Pulmonary artery endothelial cell (primary cell): ENCODE measurements at places on chromosomes 11 and 22.

DNA sequence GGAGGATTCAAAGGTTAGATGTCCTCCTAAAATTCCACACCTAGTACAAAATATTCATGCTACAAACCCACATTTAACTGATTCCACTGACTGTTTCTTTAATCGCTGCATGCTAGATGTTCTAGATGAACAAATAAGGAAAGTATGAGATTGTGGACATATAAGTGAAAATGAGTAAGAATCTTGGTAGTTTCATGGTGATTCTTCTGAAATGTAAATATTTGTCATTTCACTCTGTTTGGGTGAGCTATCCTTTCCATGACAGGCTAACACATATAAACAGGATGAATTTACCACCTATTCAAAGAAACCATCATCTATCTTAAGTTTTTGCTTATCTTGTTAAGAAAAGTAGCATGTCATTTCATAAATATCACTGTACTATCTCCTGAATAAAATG, 14.8 kb downstream of the OR5B3 start:
- DNase-seq, result no peak

- DNase-seq, result no peak
These were observed 29.5 kb downstream of the PPM1F start for GRCh38 chr22:21923163-21923561.

DNA sequence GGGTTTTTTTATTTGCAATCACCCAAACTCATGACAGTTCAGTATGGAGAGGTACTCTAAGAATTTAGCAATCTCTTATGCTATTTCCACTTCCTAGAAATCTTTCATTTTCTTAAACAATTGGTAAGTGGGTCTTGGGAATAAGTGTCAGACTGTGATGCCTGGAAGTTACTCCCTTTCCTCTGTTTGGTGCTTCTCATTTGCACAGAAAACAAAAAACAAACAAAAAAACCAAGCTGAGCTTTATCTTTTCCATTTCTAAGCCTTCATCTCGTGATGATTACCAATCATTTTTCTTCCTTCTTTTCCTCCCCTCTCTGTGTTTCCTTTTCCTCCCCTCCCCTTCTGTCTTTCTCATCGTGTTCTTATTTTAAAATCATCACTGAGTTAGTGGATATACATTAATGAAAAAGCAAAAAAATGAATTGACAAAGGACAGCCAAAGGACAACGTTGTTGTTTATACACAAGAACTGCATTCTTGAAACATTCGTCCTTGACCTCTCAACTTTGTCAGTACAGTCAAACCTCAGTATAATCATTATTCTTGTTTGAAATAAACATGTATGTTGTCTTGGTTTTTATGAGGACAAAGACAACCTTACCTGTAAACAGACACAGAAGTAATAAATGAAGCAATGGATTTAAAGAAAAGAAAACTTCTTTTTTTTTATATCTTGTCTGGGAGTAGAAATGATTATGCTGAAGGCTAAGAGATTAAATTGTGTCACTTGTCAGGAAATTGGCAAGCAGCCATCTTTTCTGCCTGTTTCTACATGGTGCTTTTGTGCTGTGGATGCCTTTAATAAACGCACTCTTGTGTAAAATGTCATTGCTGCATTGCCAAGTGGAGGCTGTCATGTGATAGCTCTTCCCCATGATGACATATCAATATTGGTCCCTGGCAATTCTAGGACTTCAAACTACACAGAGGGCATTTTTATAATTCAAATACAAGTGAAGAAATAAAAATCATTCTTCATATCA, 803.2 kb upstream of the CCDC90B start:
- DNase-seq, result no peak

DNA sequence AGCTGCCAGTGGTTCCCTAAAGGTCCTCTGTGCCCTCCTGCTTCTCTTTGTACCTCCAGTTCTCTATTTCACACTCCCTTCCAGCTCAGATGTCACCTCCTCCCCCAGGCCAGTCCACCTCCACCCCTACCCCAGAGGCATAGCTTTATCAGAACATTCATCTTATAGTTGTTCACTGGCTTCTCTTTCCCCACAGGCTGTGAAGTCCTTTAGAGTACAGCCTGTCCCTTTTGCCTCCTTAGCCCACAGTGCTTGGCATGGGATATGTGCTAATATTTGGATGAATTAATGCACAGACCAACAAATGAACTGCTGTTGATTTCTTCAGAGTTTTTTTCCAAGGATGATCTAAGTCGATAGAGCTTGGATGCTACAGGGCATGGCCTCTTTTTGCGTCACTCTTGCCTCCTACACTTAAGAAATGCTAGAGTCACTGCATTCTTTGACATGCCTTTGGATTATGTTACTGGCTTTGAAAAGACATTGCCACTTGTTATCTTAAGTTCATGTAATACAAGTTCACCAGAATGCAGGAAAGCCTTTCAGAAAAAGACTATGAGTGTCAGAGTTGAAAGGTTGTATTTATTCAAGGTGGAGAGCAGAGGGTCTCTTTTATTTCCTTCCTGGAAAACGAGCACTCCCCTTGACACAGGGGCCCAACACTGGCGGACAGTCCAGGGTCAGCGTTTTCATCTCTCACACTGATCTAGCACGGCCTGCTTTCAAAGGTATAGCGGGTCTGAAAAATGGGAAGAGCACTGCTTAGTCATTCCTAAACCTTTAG, 75.7 kb downstream of the PISD start:
- DNase-seq, result no peak

GRCh38 chr11:101397979-101398378, 185.8 kb downstream of the TRPC6 start:
- no peak for DNase-seq

DNA sequence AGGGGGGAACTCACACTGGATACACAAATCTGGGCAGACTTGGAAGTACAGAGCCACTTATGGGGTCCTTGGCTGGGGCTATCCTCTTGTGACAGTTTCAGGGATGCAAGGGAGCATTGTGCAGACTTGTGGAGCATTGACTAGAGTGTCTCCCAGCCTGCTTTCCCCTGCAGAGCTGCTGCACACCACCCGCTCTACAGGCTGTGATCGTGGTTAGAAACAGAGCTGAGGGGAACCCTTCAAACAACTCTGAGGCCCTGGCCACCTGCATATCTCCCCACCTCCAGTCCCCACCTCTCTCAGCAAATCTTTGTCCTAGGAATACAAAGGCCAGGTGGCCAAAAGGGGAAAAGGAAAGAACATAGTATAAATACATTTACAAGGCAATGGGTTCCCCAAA, 64.7 kb downstream of the NRXN2 start:
- DNase-seq, result no peak

DNA sequence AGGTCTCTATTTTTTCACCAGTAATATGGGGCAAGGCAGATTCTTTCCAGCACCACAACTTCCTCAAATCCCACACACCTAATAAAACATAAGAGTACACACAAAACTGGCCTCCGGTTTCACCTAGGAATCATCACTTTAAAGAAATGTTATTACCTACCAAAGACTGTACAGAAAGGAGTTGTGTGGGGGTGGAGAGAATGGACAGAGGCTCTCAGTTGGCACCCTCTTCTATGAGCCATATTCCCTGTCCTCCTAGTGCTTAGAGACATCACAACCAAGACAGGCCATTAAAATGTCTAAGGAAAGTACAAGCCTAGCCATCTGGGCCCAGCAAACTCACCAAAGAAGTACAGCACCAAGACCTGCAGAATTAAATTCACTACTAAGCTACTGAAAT, 56.1 kb downstream of the RBFOX2 start:
- DNase-seq, result no peak

DNA sequence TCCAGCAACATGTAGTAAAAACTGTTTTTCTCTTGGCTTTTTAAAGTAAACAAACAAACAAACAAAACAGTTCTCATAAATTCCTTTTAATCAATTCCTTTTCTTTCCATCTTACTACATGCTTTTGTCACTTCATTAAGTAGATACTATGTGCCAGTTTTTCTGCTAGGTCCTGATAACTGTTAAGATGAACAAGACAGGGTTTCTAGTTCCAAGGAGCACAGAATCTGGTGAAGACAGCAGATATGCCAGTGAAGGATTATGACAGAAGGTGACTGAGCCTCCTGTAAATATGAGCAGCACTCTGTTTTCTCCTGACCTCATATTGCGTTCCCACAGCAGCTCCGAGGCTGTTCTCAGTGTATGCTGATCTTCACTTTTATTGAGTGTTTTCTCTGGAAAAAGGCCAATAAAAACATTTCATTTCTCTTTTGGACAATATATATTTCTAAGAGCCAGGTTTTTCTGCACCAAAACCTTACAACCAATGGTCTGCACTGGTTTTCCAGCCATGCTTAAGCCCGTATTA, 45.8 kb downstream of the HEPHL1 start:
- no peak for DNase-seq

DNA sequence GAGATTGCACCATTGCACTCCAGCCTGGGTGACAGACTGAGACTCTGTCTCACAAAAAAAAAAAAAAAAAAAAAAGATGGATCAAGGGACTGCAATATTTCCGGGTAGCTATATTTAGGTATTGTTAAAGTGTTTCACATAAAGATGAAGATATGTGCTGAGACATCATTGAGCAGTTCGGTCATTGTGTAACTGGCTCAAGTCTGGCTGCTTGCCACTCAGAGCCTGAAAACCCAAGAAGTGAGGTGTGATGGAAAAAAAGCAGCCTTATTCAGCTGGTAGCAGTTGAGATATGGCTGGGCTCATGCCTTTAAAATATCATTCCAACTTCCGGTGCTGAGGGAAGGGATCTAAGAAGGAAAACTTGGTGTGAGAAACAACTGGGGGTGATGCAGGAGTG, 46.9 kb downstream of the LUZP2 start:
- no peak for DNase-seq

GRCh38 chr11:22752908-22753310, 76.7 kb downstream of the SVIP start:
- no peak for DNase-seq

GRCh38 chr11:33706966-33707365, 6.3 kb upstream of the C11orf91 start:
- no peak for DNase-seq

GRCh38 chr22:21681566-21682370, 16.0 kb downstream of the PPIL2 start:
- DNase-seq, result no peak

DNA sequence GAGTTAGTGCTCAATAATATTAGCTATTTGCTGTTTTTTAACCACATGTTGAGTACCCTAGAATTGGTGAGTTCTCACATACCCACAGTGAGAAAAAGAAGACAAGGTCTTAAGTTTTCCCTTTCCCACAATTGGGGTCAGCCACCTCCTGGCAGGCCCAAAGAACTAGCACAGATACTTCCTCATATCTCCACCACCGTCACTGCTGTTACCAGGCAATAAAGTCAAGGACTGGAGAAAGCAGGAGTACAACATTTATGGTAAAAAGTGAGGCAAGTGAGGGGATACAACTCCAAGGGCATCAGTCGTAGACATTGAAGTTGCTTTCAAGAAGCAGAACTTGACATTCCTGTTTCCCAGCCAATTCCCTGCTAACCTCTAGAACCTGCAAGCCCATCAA, 19.6 kb downstream of the ELP4 start:
- DNase-seq, result no peak

DNA sequence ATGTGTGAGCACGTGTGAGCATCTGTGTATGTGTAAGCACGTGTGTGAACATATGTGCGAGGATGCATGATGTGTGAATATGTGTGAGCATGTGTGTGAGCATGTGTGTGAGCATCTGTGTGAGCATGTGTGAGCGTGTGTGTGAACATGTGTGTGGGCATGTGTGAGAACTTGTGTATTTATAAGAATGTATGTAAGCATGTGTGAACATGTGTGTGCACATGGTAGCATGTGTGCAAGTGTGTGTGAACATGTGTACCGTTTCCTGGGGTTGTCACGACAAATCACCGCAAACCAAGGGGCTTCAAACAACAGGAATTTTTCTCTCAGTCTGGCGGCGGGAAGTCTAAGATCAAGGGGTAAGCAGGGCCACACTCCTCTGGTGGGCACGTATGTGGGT, 238.3 kb downstream of the CTTN start:
- no peak for DNase-seq

GRCh38 chr22:46856661-46857060, 94.2 kb downstream of the TBC1D22A start:
- no peak for DNase-seq

DNA sequence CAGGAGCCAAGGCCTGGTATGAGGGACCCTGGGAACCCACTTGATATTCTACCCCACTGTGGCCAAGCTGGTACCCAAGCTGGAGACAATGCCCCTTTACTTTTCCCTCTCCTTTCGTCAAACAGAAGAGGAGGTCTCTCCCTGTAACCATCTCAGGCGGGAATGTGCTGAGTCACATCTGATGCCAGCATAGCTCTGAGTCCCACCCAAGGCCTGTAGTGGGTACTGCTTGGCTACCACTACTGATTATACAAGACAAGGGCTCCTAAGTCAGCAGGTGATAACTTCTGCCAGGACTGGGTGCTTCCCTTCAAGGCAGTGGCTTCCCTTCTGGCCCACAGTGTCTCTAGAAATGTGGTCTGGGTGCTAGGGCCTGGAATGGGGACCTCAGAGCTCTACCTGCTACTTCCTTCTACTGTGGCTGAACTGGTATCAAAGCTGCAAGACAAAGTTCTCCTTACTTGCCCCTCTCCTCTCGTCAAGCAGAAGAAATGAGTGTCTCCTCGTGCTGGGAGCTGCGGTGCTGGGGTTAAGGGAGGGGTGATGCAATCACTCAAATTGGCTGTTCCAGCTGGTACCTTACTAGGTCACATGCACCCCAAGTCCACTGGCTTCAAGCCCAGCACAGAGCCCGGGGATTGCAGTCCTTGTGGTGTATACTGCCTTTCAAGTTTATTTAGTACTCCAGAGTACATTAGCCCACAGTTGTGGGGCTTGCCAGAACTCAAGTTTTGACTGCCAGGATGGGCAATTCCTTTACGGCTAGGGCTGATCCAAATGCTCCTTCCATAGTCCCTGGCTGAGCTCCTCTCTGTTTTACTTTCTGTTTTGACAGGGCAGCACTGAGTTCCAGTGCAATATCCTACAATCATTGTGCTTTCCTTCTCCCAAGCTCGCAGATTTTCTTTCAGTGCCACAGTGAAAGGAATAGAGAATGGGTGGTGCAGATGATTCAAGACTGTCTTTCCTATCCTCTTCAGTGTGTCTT, 419.7 kb upstream of the CNTN5 start:
- no peak for DNase-seq

GRCh38 chr22:22974156-22974555, 86.5 kb downstream of the IGLL5 start:
- no peak for DNase-seq

GRCh38 chr11:94151903-94152677, 23.4 kb downstream of the PANX1 start:
- DNase-seq, result no peak

DNA sequence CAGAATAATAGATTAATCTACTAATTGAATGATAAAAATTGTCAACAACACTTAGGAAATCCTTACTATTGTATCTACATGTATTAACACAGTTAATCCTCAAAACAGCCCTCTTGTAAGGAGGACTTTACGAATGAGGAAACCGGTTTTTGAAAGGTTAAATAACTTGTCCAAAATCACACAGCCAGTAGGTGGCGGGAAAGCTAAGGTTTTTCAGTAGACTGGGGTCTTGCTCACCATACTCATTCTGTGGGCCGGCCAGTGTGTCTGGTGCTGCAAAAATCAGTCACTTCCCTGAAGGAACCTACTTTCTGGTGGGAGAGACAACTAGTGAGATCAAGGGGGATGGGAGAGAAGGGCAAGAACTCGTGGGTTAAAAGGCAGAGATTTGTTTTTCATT, 3.8 kb downstream of the DCPS start:
- DNase-seq, result no peak

- DNase-seq, result no peak
These were observed 78.5 kb downstream of the ACER3 start for GRCh38 chr11:76939219-76939631.
